ENCODE measurements at places on chromosomes 12 and 14.

- DNase-seq: no peak
These were observed 3.6 kb downstream of the NAB2 start for GRCh38 chr12:57092529-57092862.

GRCh38 chr12:3381059-3382047 lies 109.7 kb upstream of the PRMT8 start:
- DNase-seq: no peak

DNA sequence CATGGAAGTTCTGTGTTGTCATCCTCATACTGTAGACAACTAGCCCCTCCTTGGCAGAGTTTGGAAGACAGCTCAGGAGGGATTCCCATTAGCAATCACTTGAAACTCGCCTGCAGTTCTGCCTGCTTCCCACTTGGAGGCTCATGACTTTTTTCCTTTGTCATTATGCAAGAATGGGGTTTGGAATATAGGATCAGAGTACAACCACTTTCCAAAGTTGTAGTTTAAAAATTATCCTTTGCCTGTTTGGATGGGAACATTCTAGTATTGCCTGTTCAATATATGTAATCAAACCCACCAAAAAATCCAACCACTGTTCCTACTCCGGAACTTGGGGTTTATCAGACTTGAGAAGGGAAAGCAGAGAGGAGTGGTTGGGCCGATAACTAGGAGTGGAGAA lies 2.1 kb upstream of the GPD1 start:
- no peak for DNase-seq

DNA sequence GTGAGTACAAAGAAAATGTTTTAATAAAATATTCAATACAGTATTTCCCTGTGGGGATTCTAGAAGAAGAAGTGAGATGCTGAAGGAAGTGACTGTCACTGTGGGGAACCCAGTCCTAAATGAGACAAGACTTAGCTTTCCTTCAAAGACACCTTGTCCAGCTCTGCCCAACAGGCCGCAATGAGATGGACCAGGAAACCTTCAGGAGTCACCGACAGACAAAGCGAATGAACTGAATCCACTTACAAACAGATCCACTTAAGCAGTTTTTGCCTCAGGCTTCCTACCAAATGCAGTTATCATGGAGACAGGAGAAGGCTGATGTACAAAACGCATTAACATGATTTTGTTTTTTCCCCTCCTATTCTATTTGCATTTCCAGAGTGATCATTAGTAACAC lies 9.6 kb downstream of the KCNJ8 start:
- no peak for DNase-seq

GRCh38 chr12:118689793-118690192 lies 291.5 kb upstream of the SRRM4 start:
- no peak for DNase-seq

DNA sequence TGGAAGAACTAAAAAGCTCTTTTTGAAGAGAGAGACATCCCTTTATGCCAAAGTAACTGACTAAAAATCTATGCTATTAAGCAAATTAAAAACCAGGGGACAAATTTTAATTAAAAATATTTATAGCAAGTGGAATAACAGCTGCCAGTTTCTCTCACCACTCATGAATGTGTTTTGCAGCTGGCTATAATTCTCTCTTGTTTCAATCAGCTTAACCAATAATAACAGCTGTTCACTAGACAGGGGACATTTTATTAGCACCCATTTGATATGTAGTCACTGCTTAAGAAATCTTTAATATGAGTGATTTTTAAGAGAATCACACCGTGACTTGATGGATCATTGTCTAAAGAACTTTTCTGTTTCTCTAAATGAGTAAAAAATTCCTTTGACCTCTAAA lies 34.2 kb upstream of the KRR1 start:
- DNase-seq: no peak

DNA sequence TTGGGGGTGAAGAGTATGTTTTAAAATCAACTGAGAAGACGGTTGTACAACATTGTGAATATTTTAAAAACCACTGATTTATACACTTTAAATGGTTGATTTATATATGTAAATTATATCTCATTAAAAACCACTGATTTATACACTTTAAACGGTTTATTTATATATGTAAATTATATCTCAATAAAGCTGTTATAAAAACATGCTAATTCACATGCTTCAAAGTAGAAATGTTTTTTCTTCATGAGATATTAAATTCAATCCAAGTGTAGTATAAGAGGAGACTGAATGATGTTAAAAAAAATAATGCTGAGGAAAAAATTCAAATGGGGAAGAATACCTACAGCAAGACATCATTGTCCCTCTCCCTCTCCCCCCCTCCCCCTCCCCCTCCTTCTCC lies 92.9 kb downstream of the ATXN2 start:
- no peak for DNase-seq

GRCh38 chr14:24078146-24078545 lies 6.8 kb downstream of the CPNE6 start:
- DNase-seq: peak; percentile 11

DNA sequence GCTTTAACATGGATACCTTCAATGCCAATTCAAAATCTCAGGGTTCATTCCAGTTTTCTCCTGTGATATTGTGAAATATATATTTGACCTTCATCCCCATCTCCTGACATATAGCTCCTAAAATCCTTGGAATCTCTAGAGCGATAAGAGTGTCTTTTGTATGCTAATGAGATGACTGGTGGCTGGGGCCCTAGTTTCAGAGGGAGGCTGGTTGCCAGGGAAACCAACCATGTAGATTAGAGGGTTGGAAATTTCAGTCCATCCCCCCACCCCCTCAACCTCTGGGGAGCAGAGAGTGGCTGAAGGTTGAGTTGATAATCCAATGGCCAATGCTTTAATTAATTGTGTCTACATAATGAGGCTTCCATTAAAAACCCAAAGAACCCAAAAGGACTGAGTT lies 59.4 kb downstream of the SDR9C7 start:
- no peak for DNase-seq

DNA sequence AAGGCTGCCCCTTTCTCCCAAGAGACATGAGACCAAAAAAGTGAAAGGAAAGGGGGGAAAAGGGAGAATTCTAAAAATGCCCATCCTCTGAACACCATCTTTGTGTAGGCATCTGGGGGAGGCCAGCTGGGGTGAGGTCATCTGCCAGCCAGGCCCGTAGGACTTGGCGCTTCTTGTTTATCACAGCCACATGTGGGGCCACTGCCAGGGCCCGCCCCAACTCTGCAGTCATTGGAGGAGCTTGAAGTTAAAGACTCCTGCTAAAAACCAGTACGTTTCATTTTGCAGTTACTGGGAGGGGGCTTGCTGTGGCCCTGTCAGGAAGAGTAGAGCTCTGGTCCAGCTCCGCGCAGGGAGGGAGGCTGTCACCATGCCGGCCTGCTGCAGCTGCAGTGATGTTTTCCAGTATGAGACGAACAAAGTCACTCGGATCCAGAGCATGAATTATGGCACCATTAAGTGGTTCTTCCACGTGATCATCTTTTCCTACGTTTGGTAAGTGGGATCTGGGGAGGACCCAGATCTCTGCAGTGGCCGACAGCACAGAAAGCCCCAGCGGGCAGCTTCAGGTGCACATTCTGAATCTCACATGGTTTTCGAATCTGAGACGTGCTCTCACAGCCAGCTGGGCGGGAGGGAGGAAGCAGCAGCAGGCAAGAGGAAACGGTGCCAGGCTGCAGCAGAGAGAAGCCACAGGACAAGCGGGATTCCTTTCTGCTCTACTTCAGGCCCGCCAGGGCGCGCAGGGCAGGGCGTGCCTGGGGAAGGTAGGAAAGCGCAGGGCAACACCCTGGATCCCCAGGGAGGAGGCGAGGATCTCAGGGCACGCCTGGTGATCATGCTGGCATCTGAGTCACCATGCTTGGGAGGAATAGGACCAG lies at the start of gene P2RX7:
P2RX7 (plus strand) TSS at position 276 of the 881 bp plus-strand sequence; CDS start at position 371, 95 bp downstream.
- DNase-seq: peak; percentile 24

DNA sequence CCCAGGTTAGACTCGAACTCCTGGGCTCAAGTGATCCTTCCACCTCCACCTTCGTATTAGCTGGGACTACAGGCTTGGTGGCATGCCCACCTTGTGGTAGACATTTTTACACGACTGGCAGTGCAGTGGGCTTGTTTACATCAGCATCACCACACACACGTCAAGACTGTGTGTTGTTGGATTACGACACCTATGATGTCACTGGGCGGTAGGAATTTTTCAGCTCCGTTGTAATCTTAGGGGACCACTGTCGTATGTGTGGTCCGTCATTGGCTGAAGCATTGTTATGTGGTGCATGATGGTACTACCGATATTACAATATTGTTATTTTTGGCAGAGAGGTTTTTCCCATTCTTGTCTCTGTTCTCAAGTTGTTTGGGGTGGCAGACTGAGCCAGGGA lies 50.7 kb downstream of the TSPAN9 start:
- no peak for DNase-seq

GRCh38 chr12:51450806-51451205 lies 26.2 kb downstream of the SLC4A8 start:
- no peak for DNase-seq

DNA sequence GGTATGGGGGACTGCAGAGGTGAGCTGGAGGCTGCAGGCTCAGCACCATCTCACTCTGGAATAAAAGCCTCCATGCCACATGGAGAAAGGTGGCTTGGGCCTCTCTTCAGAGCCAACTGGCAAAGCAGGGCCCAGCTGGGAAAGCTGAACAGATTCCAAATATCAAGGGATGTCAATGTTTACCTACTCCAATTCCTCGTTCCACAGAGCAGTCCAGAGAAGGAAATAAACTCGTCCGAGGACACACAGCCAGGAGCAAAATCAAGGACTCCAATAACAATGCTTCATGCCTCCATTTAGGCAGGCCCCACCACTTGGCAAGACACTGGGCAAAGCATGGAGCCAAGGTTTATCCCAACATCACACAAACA lies 36.3 kb upstream of the PNMA1 start:
- DNase-seq: peak; percentile 5

GRCh38 chr14:38143659-38144505 lies 63.8 kb upstream of the SSTR1 start:
- DNase-seq: no peak

- no peak for DNase-seq
These were observed 513 bp downstream of the BCAT1 start for GRCh38 chr12:24948420-24948756.

GRCh38 chr12:132429946-132430643 lies 59.9 kb upstream of the FBRSL1 start:
- DNase-seq: peak; percentile 92

GRCh38 chr14:51860825-51861499 lies 550 bp downstream of the GNG2 start:
- DNase-seq: peak; percentile 74

DNA sequence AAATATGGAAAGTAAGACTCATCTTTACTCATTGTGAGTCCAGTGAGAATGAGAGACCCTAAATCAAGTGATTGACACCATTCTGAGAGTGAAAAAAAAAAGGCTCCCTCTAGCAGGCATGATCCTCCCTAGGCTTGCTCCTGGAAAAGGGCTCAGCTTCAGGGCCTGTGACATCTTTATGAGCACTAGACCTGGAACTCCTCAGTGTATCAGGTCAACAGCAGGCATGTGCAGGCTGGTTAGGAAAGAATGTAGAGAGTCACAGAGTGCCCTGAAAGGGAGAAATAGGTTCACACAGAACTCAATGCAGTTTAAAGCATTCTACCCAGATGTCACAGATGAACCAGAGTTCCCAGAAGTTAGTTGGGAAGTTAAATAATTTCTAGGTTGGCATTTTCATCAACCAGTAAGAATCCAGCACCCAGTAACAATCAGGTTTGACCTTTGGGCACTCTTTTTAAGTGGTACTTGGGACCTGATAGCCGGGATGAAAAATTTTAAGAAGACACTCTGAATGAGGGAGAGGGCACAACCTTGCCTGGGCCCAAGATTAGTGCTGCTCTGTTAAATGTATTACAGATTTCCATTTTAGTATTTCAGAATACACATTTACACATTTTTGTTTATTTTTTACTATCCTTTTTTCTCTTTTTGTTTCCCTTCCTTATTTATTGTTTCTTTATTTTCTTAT lies 828.8 kb downstream of the C12orf50 start:
- DNase-seq: no peak

DNA sequence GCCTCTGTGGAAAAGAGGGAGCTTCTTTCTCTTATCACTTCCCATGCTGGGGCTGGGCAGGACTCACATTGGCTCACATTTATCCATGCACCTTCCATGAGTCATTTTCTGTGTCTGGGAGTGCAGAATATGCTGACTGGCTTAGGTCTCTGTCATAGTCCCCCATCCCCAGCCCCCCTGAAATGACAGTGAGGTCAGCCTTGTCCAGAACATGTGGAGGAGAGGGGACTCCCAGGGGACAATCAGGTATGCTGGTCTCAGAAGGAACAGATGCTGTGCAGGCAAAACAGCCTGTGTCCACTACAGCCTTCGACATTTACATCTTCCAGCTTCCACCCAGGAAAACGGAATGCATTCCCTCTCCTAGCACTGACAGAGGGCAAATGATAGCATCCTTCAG lies 35.0 kb downstream of the ADGRD1 start:
- DNase-seq: no peak

- no peak for DNase-seq
These were observed 159.5 kb downstream of the VRK1 start for GRCh38 chr14:96956464-96957239.

DNA sequence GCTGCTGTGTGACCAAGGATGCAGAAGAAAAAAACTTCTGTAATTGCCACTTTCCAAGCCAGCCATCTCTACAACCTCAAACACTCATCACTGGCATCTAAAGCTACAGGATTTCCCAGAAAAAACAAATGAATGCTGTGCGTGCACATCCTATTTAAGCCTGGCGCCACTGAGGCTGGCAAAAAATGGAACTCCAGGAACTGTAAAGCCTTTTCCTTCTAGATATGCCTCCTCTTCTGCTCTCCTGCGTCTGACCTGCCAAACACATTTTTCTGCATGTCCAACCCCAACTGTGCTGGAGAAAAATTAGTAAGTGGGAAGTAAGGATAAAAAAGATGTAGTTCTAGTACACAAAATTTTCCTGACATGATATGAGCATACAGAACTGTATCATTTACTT lies 184.9 kb downstream of the ITPR2 start:
- DNase-seq: no peak

GRCh38 chr12:123269395-123269892 lies 2.2 kb downstream of the CDK2AP1 start:
- DNase-seq: peak; percentile 74

- no peak for DNase-seq
These were observed 63.7 kb downstream of the ETV6 start for GRCh38 chr12:11713202-11713601.

DNA sequence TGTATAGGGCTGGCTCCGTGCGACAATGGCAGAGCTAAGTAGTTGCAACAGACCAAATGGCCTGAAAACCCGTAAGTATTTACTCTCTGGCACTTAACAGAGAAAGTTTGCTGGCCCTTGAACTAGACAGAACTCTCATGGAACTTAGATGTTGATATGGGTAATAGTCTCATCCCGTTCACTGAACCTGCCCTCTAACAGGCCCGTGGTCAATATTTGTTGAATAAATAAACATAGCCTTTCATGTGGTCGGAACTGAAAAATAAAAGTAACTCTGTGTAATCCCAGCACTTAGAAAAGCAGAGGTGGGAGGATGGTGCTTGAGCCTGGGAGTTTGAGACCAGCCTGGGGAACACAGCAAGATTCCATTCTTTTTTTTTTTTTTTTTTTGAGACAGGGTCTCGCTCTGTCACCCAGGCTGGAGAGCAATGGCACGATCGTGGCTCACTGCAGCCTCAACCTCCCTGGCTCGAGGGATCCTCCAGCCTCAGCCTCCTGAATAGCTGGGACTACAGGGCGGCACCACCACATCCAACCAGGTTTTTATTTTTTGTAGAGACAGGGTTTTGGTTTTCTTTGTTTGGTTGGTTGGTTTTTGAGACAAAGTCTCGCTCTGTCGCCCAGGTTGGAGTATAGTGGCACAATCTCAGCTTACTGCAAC lies 29.7 kb downstream of the KDM2B start:
- no peak for DNase-seq
